ENCODE measurements at places on chromosomes 5 and 9.

- DNase-seq: no peak
These were observed 43.8 kb upstream of the GFPT2 start for GRCh38 chr5:180396926-180397325.

DNA sequence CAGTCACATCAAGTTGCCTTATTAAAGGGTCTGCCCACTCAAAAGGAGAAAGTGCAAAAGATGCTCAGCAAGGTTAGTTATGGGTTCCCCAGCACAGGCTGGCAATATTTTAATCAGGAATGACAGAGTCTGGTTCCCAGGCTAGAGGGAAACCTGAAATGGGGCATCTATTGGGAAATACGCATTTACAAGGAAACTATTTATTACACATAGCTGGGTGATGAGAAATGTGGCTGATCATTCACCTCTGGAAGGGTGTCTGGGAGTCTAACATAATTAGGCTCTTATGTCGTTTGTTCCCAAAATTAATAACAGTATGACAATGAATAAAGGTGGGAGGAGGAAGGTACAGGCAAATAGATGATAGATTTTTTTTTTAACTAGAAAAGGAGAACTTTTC lies 314.7 kb downstream of the ENC1 start:
- no peak for DNase-seq

DNA sequence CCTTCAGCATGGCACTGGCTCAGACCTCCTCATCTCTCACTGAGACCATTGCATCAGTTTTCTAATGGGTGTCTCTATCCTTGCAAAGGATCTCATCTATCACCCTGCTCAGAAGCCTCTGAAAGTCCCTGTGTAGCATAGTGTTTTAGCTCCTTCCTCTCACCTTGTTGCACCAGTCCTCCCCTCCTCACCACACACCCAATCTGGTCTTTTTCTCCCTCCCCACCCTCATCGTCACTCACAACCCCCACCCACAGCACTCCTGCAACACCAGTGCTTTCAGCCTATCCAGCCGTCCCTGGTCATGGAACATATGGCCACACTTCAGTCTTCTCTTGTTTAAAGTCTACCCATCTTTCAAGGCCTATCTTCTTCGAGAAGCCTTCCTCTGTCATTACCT lies 74.5 kb downstream of the ANGPTL2 start:
- no peak for DNase-seq

- DNase-seq: no peak
These were observed 29.3 kb downstream of the TLR4 start for GRCh38 chr9:117733465-117733864.

- DNase-seq: no peak
These were observed 73.1 kb upstream of the FST start for GRCh38 chr5:53407373-53407772.

Measured in NCI-H1436 (cell line).